Activated CD4-positive, alpha-beta T cell treated with anti-CD3 and anti-CD28 coated beads, Interleukin-2, amount 50 U/mL, for 1 hour (primary cell): ENCODE measurements at places on chromosomes 11 and 22.

GRCh38 chr11:19816817-19817216 lies 104.2 kb downstream of the NAV2 start:
- DNase-seq: no peak

GRCh38 chr11:112656772-112657428 lies 304.3 kb upstream of the NCAM1 start:
- no peak for DNase-seq

DNA sequence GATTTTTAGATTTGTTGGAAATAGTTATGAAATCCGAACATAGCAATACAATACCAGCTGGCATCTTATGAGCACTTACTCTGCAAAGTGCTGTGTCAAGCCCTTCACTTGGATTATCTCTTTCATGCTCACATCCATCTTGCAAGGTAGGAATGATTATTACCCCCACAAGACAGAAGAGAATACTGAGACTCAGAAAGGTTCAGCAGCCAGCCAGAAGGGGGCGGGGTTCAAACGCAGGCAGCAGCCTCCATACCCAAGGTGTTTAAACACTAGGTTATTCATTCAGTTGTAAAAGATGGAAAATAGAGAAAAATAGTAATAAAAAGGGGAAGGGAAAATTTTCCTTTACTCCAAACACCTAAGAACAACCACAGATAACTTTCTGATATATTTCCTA lies 158.5 kb downstream of the CCDC34 start:
- DNase-seq: no peak

- no peak for DNase-seq
Measured at GRCh38 chr11:102240502-102240901, 76.8 kb upstream of the BIRC3 start.

GRCh38 chr22:23431337-23432072 lies 148.6 kb downstream of the IGLL1 start:
- no peak for DNase-seq
